Esophagus squamous epithelium (tissue), 5 donors: ENCODE measurements at places on chromosomes 6 and 20.

DNA sequence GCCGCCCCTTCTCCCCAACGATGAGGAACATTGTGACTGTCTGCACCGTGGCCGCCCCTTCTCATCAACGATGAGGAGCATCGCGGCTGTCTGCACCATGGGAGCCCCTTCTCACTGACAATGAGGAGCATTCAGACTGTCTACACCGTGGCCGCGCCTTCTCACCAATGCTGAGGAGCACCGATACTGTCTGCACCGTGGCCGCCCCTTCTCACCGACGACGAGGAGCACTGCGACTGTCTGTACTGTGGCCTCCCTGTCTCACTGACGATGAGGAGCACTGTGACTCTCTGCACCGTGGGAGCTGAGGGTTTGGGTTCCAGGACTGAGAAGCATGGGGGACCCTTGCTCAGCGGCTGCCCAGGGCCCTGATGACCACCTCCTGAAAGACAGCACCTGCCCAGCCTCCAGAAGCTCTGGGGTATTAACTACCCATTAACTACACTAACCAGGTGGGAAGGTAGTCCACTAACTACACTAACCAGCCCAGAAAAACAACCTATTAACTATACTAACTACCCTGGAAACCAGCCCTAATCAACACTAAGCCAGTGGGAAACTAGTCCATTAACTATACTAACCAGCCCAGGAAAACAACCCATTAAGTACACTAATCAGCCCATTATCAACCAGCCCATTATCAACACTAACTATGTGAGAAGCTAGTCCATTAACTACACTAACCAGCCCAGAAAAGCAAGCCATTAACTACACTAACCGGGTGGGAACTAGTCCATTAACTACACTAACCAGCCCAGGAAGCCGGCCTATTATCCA is 116.9 kb downstream of the TAF4 start:
- DNase-seq = no peak

GRCh38 chr6:93676581-93676980 is 257.2 kb upstream of the EPHA7 start:
- no peak for DNase-seq

- DNase-seq = no peak
Measured at GRCh38 chr6:61886608-61887259, 399.3 kb downstream of the KHDRBS2 start.

DNA sequence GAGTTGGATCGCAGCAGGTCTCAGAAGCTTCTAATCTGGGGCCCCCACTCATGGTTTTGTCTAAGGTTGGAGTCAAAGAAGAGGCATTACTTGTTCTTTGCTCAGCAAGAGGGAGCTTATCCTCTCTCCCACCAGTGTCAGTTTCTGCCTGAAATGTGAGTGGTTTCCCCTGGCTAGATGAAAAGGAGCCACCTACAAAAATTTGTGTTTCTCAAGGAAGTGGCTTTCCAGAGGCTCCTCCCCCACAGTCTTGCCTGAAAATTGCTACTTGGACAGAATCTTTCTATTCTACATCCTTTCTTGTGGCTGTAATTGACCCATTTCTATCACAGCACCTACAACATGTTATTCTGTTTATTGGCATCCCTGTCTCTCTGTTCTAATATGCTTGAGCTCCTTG is 37.9 kb downstream of the SCML4 start:
- no peak for DNase-seq

- DNase-seq = no peak
Measured at GRCh38 chr6:2020909-2021308, 224.5 kb downstream of the GMDS start.

DNA sequence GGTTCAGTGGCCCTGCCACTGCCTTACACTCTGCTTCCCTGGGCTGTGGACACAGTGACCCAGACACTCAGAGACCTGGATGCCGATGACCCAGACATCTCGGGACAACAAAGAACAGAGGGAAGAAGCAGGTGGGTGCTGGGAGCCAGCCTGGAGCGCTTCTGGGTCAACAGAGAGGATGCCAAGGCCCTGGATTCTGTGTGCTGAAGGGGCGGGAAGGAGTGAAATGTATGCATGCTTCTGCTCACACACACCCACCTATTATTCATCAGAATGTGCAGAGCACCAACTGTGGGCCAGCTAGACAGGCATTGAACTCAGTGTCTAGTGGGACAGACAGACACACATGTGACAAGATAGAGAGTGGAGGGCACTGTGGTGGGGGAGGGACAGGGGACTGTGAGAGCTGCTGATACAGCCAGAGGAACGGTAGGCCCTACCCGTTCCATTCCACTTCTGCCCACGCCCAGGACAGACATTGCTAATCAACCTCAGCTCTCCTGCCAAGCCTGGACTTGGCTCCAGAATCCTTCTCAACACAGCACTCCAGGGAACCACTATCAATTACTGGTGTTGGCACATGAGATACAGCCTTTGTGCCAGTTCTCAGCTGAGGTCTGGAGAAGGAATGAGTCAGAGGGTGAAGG is 20.2 kb downstream of the KCNK15 start:
- no peak for DNase-seq

DNA sequence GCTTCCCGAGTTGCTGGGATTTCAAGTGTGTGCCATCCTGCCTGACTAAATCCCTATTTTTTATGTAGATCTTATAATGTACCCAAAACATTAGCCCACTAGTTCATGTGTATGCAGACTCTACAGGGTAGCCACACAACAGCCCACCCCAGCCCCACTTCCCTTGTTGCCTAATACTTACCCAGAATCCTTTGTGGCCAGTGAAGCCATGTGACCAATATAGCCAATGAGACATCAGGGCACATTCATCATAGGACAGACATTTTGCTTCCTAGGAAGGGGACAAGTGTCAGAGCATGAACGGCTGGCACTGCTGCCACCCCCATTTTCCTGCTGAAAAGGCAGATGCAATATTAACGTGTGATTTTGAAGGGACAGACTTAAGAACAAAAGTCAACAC is 36.0 kb upstream of the TCP11 start:
- no peak for DNase-seq
